ENCODE measurements at places on chromosomes 2 and 18.

GRCh38 chr2:109238580-109238979 lies 109.6 kb downstream of the SH3RF3 start:
- no peak for DNase-seq

DNA sequence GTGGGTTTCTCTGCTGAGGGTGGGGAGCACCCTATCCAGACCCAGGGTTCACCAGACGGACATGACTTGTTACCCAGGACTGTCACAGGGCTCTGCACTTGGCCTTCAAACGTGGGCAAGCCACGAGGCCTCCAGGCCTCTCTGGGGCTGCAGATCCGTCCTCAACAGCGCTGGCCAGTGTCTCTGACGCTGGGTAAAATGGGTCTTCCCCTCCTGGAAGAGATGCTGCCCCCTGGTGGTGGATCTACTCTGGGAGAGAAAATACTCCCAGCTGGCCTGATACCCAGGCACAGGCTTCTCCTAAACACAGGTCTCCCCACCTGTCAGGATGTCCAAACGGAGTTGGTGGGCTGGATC lies 3.7 kb downstream of the GPR17 start:
- peak; percentile 82 for DNase-seq

DNA sequence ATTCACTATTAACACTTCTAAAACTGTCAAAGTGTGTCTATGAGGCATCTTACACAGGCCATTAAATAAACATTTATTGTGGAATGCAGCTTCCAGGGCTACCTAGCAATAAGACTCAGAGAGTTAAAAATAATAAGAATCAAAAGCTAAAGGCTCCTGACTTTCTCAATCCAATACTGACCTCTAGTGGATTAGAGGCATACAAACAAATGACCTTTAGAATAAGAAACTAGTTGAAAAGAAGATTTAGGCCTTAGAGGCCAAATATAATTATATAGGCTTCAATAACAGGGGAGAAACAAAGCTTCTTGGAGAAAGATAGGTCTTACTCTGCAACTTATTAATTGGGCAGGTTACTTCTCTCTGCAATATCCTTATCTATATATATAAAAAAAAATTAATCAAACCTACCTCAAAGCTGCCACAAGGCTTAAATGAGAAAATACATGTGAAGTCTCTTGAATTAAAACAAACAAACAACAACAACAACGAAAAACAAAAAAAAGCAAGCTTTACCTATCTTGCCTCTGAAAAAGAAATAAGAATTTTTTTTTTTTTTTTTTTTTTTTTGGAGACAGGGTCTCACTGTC lies 246.1 kb downstream of the EXOC6B start:
- no peak for DNase-seq

DNA sequence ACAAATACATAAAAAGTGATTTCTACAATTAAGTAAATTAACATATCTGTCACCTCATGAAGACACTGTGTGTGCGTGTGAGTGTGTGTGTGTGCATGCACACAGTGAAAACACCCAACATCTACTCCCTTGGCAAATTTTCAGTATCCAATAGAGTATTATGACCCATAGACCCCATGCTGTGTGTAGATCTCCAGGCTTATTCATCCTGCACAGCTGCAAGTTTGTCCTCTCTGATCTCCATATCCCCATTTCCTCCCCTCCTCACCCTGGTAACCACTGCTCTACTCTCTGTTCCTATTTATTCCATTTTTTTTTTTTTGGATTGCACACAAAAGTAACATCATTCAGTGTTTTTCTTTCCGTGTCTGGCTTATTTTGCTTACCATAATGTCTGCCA lies 391.0 kb downstream of the SOX11 start:
- DNase-seq = no peak

GRCh38 chr2:178863856-178864620 lies 56.8 kb upstream of the TTN start:
- no peak for DNase-seq

GRCh38 chr2:70087702-70088597 lies 673 bp downstream of the PCBP1 start:
- no peak for DNase-seq

DNA sequence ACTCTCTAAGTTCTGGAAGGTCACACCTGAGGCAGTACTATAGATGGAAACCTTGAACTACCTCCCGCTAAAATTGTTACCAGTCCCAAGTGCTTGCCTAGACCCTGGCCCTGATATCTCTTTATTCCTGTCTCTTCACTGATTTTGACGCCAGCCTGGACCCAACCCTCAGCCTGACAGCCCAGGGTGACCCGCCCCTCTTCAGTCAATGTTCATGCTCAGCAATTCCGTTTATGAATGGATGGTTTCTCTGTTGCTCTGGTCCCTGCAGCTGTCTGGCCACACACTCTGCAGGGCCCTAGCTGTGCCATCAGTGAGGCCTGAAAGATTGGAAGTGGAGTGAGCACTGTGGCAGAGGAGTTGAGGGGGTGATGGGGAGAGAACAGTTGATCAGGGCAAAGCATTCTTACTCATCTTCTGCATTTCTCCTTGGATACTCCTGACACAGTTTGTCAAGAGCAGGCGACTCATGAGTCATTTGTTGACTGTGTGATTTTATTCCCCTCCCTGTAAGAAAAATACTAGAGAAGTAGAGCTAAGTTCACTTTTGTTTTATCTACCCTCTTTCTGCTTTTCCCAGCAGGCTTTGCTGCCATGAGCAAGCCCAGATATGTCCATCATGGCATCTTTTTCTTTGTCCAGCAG lies 46.0 kb downstream of the NPAS2 start:
- no peak for DNase-seq

DNA sequence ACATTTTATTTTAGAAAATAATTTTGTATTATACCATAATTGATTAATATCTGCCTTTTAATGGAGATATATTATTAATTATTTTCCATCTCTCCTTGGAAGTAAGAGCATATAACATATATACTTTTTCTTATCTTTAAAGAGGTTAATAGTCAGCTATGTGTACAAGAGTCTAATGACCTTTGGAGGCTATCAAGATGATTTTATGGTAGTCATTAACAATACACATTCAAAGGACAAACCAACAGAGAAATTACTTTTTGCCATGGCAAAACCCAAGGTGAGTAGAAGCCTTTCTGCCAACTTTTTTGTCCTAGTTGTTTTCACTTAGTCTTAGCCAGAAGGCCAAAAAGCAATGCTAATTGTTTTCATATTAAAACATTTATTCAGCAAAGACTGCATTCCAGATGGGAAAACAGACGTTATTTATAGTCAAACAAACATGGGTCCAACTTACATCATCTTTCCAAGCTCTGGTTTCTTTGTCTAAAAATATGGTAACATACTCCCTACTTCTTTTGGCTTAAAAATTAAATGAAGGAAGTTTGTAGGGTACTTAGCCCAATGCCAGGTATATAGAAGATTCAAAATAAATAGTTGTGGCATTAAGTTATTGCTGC lies 9.6 kb upstream of the DYNC2LI1 start:
- DNase-seq = no peak

DNA sequence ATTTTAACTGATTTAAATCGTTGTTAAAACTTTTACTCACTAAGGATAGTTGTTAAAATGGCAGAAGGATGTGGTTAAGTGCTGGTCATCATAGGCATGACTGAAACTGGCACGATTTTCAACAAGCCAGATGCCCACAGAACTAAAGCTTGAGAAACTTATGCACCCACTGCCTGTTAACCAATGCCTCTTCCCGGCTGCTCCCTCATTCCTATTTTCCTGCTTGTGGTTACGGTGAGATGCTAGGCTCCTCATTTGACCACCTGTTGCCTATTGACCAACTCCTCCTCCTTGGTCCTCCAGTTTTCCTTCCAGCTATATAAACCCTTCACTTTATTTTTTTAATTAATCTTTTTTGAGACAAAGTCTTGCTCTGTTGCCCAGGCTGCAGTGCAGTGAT lies 238.7 kb downstream of the TFCP2L1 start:
- DNase-seq = no peak

DNA sequence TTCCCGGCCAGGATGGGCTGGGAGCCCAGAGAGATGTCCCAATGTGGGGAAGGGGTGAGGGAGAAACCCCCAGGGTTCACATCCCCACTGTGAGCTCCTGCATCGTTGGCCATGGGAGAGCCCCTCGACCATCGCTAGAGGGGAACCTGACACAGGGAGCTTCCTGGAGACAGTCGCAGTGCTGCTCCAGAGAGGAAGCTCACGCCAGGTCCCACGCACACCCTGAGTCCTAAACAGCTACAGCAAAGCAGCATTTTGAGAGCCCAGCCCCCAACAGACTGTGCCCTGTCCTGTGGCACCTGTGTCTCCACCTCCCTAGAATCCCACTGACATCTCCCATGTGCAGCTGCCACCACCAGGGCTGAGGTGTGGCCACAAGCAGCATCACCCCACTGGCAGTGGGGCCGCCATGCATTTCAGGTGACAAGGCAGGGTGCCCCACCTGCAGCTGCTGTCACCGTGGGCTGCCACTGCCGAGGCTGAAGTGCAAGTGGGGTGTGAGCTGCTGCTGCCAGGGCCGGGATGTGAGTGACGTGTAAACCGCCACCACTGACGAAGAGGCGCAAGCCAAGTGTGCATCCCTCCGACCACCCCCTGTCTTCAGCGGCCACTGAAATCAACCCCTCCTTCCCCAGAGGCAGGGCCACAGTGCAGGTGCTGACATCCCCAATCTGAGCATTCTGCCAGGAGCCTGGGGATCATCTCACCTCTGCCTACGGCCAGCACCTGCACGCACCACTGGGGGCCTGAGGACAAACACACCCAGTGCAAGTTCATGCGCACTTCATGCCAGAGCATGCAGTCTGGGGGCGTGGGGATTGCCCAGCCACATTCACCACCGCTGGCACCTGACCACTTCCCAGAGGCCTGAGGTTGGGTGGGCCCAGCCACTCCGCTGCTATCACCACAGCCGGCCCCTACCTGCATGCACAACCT lies 467.7 kb upstream of the SALL3 start:
- DNase-seq = no peak

- DNase-seq = peak; percentile 69
Measured at GRCh38 chr2:75503048-75503607, 57.6 kb downstream of the EVA1A start.

- DNase-seq = no peak
Measured at GRCh38 chr18:63603772-63604171, 16.6 kb downstream of the SERPINB13 start.

DNA sequence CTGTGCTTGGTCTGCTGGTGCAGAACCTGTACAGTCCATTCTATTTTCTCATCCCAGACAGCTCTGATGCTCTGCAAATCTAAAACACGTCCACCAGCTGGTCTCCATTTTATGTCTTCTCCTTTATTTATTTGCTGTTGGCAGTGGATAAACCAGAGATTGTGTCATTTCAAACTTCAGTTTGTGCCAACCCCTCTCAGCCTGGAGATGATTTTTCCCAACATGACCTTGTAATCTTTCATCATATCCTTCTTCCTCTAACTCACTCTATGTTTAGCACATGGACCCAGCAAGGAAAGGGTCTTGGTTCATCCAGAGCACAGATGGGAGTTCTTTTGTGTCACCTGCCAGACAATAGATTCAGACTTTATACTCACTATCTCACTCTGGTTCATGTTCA lies 273.2 kb downstream of the MTX2 start:
- DNase-seq = no peak

GRCh38 chr18:13434854-13435253 lies 216.3 kb downstream of the LDLRAD4 start:
- no peak for DNase-seq

- DNase-seq = no peak
Measured at GRCh38 chr18:63890950-63891304, 3.4 kb downstream of the SERPINB2 start.

DNA sequence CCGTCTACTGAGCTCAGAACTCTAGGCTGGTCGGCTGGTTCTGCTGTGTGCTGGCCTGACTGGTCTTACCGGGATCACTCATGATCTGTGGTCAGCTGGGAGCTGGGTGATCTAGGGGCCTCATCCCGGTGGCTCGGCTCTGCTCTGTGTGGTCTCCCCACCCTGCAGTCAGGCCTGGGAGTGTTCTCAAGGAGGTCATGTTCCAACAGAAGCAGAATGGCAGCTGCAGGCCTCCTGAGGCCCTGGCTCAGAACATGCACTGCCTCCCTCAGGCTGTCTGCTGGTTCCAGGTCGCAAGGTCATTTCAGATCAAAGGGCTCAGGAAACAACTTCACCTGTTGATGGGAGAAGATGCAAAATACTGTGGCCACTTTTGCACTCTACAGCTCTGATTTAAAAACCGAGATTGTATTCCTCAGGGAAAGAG lies 81.1 kb upstream of the RFX8 start:
- no peak for DNase-seq

DNA sequence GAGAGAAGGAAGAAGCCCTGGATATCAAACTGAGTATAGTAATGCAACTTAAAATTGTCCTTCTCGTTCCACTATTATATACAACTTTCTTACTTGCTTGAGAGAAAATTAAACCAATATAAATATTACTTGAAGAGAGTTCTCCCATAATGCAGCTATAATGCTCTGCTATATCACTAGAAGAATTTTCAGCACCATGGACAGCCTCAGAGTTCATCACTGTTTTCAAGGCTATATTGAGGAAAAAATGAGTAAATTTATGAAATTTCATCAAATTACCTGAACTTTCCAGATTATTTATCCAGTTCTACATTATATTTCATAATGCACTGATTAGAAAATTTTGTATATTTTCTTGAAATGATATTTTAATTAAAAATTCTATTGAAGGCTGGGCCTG lies 1053.5 kb upstream of the FAM98A start:
- no peak for DNase-seq

GRCh38 chr2:196277002-196277401 lies 105.6 kb upstream of the STK17B start:
- no peak for DNase-seq

DNA sequence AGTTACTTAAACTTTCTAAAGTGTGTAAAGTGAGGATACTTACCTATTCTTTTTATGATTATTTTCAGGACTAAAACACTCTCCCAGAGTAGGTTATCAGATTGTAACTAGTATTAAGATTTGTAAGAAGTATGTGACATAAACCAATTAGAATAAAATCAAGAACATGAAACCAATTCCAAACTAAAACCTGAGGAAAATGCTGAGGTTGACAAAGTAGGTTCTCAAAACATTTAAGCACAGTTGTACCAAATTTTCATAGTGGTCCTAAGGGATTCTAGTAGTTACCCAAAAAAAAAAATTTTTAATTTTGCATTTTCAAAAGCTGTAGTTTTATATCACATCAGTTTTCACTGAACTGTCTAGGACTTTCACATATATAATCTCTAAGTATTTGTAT lies 157.3 kb downstream of the MEMO1 start:
- no peak for DNase-seq

DNA sequence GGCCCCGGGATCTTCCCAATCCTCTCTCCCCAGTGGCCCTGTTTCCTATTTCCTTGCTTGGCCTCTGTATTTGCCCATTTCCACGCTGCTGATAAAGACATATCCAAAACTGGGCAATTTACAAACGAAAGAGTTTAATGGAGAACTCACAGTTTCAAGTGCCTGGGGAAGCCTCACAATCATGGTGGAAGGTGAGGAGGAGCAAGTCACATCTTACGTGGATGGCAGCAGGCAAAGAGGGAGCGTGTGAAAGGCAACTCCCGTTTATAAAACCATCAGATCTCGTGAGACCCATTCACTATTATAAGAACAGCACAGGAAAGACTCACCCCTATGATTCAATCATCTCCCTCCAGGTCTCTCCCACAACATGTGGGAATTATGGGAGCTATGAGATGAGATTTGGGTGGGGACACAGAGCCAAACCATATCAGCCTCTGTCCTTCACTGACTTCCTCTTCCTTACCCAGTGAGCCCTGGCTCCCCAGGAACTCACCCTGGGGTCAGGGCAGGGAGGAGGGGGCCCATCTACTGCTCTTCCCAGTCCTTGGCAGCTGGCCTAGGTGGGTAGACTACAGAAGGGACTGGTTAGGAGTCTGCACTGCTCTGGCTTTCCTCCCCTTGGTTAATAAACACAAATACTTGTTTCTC lies 105.8 kb upstream of the MYCN start:
- no peak for DNase-seq

All from HS-27A (cell line).